ENCODE measurements at places on chromosomes 12 and 14.

- no peak for DNase-seq
Observed at GRCh38 chr14:57809808-57810207, 56.1 kb downstream of the SLC35F4 start.

DNA sequence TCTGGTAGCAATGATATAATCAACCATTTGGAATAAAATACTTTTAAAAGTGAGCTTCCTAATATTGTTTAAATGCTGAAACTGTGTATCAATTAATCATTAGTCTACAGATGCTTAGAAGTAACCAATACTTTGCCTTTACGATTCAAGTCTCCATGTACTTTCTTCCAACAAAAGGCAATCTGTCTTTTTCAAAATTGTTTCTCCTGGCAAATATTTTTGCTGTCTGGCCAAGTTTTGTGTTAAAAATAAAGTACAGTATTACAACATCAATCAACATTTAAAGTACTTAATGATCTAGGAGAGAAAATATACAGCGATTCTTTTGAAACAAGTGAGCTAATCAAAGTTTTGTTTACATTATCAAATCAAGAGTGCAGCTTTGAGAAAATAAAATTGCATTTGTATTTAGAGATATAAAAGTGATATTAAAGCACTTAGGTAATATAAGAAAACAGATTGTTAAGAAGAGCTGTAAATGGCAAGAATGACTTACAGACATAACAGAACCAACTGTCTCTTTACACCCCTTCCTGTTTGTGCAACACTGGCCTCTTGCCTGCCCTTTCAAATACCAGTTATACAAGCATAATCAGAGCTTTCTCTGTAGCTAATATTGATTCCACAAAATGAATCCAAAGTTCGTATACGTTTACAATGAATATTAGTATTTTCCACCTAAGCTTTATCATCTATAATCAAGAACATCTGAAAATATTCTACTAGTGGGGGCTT lies 38.2 kb upstream of the FBLN5 start:
- DNase-seq = no peak

DNA sequence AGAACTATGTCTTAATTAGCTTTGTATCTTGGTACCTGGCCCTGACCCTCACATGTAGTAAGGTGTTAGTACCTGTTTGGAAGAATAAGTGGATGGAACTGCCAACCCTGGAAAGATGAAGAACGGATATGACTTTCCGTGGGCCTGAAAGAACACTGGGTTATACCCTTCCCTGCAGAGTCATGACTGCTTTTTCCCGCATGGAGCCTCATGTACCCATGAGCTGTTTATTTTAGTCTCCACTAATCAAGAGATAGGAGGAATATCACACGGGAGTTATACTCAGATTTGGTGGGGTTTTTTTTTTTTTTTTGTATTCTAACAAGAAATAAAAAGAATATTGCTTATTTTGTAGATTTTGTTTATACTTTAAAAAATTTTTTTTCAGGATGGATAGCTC lies 15.9 kb downstream of the DLST start:
- no peak for DNase-seq

DNA sequence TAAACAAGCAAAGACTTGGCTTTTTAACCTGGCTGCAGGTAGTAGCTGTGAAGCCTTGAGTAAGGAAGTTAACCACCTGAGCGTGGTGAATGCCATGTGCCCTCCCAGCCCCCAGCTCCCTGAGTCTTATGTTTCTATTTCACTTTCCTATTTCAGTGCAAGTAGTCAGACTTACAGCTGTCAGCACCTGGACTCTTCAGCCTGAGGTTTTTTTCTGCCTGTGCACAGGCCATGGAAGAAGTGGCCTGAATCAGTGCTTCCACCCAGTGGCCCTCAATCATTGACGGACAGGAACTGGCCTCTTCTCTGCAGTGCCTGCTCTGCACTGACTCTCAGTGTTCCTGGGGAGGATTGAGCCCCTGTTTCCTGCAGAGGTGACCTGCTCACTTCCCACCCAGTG lies 796.4 kb downstream of the MED13L start:
- DNase-seq = no peak

- no peak for DNase-seq
Observed at GRCh38 chr14:101037021-101037817, 133.7 kb upstream of the RTL1 start.

- no peak for DNase-seq
Observed at GRCh38 chr12:57518176-57518919, 2.0 kb downstream of the DDIT3 start.

GRCh38 chr12:51174501-51174900 lies 1.6 kb upstream of the TFCP2 start:
- DNase-seq = no peak

- DNase-seq = no peak
Observed at GRCh38 chr12:94202245-94203180, 54.1 kb downstream of the PLXNC1 start.

- DNase-seq = no peak
Observed at GRCh38 chr12:85356596-85357385, 76.8 kb downstream of the ALX1 start.

- no peak for DNase-seq
Observed at GRCh38 chr12:114747012-114747858, 63.3 kb upstream of the TBX3 start.

All from right renal pelvis (tissue), 4 donors.